ENCODE measurements at places on chromosomes 5 and 9.
A peak's percentile ranks its signal among the peaks of the same experiment; 100 is the strongest.

- DNase-seq, result no peak
Observed at GRCh38 chr9:32728181-32728580, 55.2 kb upstream of the TMEM215 start.

DNA sequence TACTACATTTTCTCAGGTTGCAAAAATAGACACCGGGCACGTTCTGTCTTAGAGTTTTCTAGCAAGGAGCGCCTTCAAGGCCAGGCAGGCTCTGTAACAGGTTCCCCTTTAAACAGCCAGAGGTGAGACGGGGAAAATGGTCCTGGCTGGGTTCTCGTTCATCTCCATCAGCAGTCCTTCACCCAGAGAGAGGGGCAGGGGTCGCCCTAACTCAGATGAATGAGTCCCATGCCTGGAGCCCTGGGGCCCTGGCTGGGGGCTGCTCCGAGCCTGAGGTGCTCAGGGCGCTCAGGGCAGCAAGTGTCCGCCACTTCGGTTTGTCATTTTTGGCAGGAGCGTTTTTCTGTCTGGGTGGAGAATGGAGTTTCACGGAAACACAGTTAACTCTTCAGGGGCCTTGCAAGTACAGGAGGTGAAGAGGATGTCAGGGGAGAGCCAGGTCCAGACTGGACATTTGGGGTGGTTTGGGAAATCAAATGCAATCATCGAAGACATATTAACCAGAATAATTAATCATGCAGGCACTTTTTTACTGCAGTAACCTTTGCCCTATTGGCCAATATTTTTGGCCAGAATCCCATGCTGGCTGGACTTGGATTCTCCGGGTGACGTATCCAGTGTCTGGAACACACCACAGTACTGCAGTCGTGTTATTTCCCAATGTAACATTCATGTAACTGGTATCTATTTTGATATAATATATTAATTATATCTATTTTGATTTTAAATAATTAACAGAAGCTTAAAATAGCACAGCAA, 2.9 kb downstream of the NTNG2 start:
- peak; percentile 12 for DNase-seq

GRCh38 chr9:104339692-104340091, 164.4 kb upstream of the OR13F1 start:
- DNase-seq, result no peak

DNA sequence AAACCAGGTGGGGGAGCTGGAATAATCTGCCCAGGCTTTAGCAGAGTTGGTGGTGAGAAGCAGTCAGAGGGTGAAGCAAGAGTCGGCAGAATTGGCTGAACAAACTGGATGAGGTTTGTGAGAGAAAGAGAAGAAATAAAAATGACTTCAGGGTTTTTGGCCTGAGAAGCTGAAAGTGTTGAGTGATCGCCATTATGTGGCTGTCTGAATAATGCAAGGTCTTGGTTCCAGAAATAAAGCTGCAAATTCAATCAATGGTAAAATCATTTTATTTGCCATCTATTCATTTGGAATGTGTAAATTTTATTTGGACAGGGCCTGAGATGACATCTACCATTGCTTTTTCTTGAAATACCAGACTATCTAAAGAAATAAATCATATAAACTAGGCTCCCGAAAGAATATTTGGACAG, 50.4 kb upstream of the DAB2 start:
- DNase-seq, result no peak

- peak; percentile 97 for DNase-seq
Observed at GRCh38 chr5:119302916-119303897, 52.6 kb upstream of the TNFAIP8 start.

DNA sequence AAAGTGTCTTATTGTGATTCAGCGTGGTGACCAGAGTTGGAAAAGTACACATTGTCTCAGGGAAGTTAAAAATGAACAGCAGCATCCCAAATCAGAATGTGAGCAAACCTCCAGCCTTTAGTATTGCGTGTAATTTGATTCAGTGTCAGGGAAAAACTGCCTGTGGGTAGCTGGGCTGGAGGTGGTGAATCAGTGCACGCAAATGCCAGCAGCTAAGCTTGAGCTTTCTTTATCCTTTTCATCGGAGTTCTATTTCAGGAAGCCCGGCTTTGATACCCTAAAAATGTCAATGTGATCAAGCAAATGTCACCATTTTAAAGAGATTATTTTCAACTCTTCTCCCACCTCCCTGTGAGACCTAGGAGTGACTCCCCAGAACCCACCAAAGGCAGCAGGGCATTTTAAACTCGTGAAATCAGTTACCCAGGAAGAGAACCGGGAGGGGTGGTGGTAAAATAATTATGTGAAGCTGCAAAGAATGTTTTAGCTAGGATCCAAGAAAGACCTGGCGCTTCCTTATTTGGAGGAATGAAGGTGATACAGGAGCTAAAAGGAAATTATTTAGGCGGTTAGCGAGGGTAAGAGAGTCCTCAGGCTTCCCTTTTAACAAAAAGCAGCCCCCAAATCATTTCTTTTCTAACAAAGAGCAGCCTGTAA, 25.7 kb upstream of the C5orf47 start:
- no peak for DNase-seq

GRCh38 chr5:179919487-179920060, 11.9 kb upstream of the TBC1D9B start:
- no peak for DNase-seq

DNA sequence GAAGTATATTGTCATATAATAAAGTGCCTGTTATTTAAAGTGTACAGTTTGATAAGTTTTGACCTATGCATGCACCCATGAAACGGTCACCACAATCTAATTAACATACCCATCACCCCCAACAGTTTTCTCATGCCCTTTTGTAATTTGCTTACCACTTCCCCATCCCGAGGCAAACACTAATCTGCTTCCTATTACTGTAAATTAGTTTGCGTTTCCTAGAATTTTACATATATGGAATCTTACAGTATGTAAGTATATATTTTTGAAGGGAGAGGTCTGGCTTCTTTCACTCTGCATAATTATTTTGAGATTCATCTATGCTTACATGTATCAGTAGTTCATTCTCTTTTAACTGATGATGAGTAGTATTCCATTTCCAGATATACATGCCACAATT, 56.5 kb downstream of the AMBP start:
- DNase-seq, result no peak

DNA sequence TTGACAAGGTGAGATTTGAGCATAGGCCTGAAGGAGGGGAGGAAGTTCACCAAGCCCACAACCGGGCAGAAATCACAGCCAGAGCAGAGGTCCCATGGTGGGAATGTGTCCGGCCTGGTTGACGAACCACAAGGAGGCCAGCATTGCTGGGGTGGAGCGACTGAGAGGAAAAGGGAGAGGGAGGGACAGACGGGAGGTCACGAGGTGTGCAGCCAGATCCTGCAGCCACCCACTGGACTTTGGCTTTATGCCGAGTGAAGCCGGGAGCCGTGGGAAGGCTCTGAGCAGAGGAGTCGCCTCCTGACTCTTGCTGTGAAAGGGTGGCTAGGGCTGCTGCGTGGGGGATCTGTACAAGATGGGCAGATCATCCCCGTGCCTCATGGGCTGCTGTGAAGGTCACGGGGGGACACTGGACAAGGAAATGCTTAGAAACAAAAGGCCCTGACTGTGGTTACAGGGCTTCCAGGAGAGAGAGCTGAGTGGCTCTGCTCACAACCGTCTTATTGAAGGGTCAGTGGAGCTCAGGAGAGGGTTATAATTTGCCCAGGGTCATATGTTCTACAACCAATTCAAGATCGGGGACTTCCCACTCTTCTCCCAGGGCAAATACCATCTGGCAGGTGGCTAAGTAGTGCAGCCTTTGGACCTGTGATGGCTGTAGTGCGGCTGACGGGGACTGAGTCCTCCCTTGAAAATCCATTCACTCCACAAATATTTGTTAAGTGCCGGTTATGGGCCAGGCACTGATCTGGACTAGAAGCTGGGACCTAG, 15.6 kb upstream of the CD74 start:
- peak; percentile 83 for DNase-seq

DNA sequence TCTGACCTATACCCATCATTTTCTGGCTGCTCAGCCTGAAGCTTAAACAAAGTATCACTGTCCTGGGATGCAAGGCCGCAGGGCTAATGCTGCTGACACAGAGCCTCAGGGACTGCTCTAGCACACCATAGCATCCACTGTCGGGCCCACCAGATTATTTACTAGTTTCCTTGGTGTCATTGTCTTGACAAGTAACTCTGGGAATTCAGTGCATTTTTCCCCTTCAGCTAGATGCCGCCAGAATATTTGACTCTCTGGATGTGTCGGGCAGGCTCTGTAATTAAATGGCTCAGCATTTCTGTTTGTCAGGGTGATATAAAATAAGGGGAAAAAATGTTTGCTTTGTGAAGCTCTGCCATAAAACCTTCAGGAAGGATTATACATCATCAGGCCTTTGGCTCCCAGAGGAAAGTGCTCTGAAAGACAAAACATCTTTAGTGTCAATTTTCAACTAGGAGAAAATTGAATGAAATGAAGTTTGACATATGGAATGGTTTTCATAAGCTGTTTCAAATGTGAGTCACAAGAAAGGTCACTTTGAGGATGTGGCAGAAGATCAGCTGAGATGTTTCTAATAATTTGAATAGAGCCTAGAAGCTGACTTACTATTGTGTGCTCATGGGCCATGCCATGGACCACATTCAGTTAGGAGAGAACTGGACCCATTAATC, 350.1 kb downstream of the TMEM232 start:
- DNase-seq, result no peak

DNA sequence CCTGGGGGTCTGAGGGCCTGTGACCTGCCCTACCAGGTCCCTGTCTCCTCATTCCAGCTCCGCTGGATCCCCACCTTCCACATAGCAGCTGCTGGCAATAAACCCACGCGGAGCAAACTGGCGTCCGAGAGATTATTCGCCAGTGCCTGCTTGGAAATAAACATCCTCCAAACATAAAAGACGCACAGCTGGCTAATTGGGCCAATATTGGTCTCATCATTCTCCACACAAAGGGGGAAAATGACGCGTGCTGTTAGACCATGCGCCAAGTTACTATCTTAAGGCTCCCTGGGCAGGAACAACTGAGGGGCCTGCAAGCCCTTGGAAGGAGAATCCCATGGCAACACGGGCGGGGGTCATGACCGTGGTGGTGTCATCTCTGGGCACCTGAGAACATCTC, 73.3 kb upstream of the SARDH start:
- DNase-seq, result no peak

- no peak for DNase-seq
Observed at GRCh38 chr5:133406977-133407632, 205.2 kb downstream of the FSTL4 start.

GRCh38 chr9:137739371-137740309, 120.8 kb downstream of the EHMT1 start:
- no peak for DNase-seq

DNA sequence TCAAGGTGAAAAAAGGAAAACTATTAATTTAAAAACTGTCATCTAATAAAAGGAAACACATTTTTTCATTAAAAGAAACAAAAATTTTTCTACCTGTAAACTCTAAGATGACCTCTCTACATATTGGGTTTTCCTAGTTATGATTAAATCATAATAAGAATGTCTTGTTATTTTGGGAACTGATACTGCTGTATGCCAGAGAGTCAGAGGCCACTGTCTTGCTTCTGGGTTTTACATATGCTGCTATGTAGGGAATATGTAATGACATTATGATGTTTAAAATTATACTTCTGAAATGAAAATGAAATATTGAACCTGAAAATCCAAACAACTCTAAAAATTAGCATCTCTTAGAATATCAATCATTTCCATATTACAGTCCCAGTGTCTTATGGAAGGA, 63.7 kb downstream of the FEM1C start:
- DNase-seq, result no peak

DNA sequence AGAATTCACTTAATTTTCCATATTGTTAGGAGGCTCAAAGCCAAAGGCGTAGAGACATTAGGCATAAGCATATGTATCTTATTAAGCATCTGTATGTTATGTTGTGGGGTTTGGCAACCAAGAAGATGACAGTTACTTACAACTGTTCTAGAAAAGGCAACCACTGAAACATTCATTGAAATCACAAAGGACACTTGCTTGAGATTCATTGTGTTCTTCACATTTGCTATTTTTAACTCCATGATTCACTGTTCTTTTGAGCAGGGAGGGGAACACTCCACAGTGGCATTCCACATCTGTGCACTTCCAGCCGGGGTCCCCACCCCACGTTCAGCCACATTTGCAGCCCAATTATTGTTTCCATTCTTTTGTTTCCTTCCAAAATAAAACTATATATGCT, 107.1 kb downstream of the PALM2AKAP2 start:
- DNase-seq, result no peak
